ENCODE measurements at places on chromosomes 16 and 17. TPM values are rescaled to one million over a fixed set of nuclear protein-coding genes. Genes with fewer than 3 reads are reported as not detected.

Gene DYNC1LI2
- 60.3 TPM for total RNA-seq

Gene ZNF19
- 1.7 TPM for total RNA-seq

Gene WNK4
- total RNA-seq, result 0.29 TPM

Gene PSMD11
- 190 TPM for total RNA-seq

Gene PIPOX
- total RNA-seq, result 2.1 TPM

Gene SULT1A4
- 2.7 TPM for total RNA-seq

Gene ALOX15
- not detected for total RNA-seq

Gene NR1D1
- total RNA-seq, result 8.7 TPM

Gene CHST6
- total RNA-seq, result not detected

Gene PDILT
- total RNA-seq, result not detected

Gene JPH3
- not detected for total RNA-seq

Gene RAPGEFL1
- total RNA-seq, result 13.0 TPM

Gene ZNF287
- total RNA-seq, result 7.1 TPM

Gene SGSH
- total RNA-seq, result 22.2 TPM

Gene GPS2
- total RNA-seq, result 52.3 TPM

Gene ABCC3
- total RNA-seq, result not detected

Gene SCGB1C2
- total RNA-seq, result not detected

Gene CRYBA1
- not detected for total RNA-seq
